Trophoblast cell (in vitro differentiated cells and primary cell): ENCODE measurements at places on chromosomes 7 and 10.

GRCh38 chr7:123711832-123712293, 36.9 kb downstream of the WASL start:
- DNase-seq = no peak
- no peaks in the 10 kb centered on the region for H3K27me3 ChIP-seq
- H3K4me3 ChIP-seq = no peak overlapping the region
- H3K4me1 ChIP-seq = no peaks in the 10 kb centered on the region
- peaks cover 5% of the 10 kb centered on the region for H3K36me3 ChIP-seq

DNA sequence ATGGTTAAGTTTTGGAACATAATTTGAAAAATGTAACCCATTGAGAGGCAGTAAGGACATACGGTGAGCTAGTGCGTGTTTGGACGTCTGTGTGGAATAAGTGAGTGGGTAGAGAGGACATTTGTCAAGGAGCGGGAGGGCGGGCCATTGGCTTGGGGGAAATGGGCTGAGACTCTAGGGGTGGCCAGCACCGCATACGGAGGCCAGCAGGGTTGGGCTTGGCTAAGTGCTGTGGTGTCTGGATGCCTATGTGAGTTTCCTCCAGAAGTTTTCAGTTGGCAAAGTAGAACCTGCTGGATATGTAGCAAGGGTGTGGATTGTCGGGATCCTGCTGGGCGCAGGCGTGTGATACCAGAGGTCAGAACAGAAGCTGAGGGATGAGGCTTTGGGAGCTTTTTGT, 103.0 kb downstream of the TCF7L2 start:
- peaks cover 37% of the 10 kb centered on the region for H3K4me1 ChIP-seq
- no peaks in the 10 kb centered on the region for H3K36me3 ChIP-seq
- peak overlapping the region; percentile 75 for H3K27ac ChIP-seq
- no peak overlapping the region for H3K4me3 ChIP-seq

DNA sequence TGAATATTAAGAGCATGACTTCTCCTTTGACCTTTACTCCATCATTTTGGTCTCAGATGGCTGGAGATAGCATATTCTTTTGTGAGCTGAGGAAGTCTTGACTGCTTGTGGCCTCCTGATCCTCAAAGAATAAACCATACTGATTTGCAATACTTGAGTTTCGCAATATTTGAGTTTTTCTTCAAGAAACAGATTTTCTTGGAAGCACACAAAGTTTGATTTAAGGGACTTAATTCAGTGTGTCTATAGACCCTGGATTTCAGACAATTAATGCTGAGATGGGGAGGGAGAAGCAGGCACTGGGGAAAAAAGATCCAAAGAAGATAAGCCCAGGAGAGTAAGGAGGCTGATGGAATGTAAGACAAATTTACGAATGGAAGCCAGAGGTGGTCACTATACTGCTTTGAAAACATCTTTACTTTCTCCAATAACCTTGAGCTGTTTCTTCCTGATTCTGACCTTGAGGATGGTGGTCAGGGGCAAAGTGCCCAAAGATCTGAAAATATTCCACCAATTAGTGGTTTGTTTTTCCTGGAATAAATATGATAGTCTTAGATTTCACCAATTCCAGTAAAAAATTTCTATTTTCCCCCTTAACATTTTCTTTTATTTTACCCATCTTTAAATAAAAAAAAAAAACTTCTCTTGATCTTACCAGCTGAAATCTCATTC, 7.5 kb downstream of the EPDR1 start:
- H3K4me3 ChIP-seq = no peak overlapping the region
- H3K36me3 ChIP-seq = no peaks in the 10 kb centered on the region
- H3K27me3 ChIP-seq = no peaks in the 10 kb centered on the region
- no peak for DNase-seq
- no peaks in the 10 kb centered on the region for H3K4me1 ChIP-seq

DNA sequence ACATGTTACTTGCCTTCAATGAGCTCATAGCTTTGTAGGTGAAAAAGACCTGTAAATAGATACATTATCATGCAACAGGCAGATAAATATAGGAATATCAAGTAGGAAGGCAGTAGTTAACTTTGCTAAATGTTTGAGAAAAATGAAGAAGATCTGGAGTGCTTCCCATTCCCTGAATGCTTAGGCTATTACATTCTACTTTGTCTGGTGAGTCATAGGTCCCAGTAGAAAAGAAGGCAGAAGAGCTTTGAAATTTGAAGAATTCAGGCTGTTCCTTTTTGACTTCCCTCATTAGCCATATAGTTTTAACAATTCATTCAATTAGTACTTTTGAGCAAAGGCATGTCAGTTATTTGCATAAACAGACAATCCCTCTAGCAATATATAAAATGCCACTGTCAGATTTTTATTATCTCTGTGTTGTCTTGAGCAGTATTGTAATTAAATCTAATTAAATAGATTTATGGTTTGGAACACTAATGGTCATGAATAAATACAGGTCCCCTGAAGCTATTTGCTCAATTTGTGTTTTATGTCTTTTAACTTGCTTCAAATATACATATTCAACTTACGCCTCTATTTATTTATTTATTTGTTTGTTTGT, 875.0 kb downstream of the REEP3 start:
- H3K4me3 ChIP-seq = no peak overlapping the region
- peaks cover 2% of the 10 kb centered on the region for H3K4me1 ChIP-seq
- H3K27ac ChIP-seq = peak overlapping the region; percentile 72
- peak; percentile 64 for DNase-seq
- H3K27me3 ChIP-seq = no peaks in the 10 kb centered on the region
- H3K36me3 ChIP-seq = no peaks in the 10 kb centered on the region

- no peaks in the 10 kb centered on the region for H3K4me1 ChIP-seq
- H3K27me3 ChIP-seq = no peaks in the 10 kb centered on the region
- DNase-seq = no peak
- no peak overlapping the region for H3K4me3 ChIP-seq
- peaks cover 3% of the 10 kb centered on the region for H3K36me3 ChIP-seq
Measured at GRCh38 chr7:29005829-29006228, 47.7 kb upstream of the TRIL start.

DNA sequence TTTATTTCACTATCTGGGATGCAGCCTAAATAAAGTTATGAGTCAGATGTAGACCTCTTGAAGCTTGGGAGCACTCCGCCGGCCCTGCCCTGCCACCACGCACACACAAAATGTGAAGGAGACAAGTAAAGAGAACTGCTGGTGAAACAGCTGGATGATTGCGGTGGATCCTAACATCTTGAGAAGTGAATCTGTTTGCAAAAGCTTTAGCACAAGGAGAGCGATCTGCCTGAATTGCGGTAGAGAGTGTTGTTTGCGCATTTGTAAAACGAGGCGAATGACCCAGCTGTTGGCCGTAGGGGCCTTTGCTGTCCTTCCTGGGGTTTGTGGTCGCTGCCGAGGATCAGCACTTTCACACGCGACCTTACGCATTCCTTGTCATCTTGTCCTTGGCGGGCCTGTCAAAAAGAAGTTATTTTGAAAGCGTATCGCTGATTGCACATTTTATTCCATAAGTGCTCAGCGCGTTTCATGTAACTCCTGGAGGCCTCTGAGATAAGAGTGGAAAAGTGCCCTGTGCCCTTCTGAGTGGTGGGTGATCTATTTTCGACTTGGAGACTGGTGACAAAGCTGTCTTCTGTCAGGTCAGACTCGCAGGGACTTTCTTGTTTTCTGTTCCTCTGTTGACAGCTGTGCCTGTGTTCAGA, 40.8 kb downstream of the RBM20 start:
- no peaks in the 10 kb centered on the region for H3K4me1 ChIP-seq
- H3K36me3 ChIP-seq = no peaks in the 10 kb centered on the region
- no peak overlapping the region for H3K27ac ChIP-seq
- no peaks in the 10 kb centered on the region for H3K27me3 ChIP-seq

- H3K27ac ChIP-seq = no peak overlapping the region
- no peak for DNase-seq
- H3K27me3 ChIP-seq = no peaks in the 10 kb centered on the region
- H3K4me1 ChIP-seq = no peaks in the 10 kb centered on the region
- no peaks in the 10 kb centered on the region for H3K36me3 ChIP-seq
- no peak overlapping the region for H3K4me3 ChIP-seq
Measured at GRCh38 chr7:158028290-158028941, 559.2 kb downstream of the PTPRN2 start.

- peaks cover 29% of the 10 kb centered on the region for H3K4me1 ChIP-seq
- no peak within 1 kb of the TSS for H3K4me3 ChIP-seq
- no peak for DNase-seq
- no peak within 1 kb of the TSS for H3K27ac ChIP-seq
- H3K36me3 ChIP-seq = no peaks in the 10 kb centered on the region
Measured at GRCh38 chr10:44911081-44911540, at the start of gene TMEM72. Gene TMEM72 (plus strand): TSS chr10:44911337. CDS start chr10:44911513, 176 bp downstream.

DNA sequence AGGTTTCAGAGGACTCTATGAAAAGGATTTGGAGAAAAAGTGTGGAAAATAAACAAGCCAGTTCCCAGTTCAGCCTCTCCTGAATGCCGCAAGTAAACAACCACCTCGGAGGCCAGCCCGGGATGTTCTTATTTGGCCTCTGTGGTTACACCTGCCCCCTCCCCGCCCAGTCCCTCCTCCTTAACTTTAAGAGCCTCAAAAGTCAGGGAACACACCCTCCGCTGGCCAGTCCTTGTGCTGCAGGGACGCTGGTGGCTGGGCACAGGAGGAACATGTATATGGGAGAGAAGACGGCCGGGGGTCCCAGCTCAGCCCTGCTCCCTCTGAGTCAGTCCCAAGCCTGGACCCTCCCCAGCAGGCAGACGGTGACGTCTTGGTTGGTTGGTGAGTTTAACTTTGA, 6.1 kb downstream of the CHST3 start:
- H3K27me3 ChIP-seq = no peaks in the 10 kb centered on the region
- no peak overlapping the region for H3K4me3 ChIP-seq
- DNase-seq = no peak
- H3K36me3 ChIP-seq = peaks cover 9% of the 10 kb centered on the region
- peaks cover 41% of the 10 kb centered on the region for H3K4me1 ChIP-seq

GRCh38 chr10:118926441-118926840, 103.1 kb upstream of the NANOS1 start:
- no peaks in the 10 kb centered on the region for H3K27me3 ChIP-seq
- no peaks in the 10 kb centered on the region for H3K4me1 ChIP-seq
- H3K4me3 ChIP-seq = no peak overlapping the region
- no peak overlapping the region for H3K27ac ChIP-seq
- DNase-seq = peak; percentile 29

DNA sequence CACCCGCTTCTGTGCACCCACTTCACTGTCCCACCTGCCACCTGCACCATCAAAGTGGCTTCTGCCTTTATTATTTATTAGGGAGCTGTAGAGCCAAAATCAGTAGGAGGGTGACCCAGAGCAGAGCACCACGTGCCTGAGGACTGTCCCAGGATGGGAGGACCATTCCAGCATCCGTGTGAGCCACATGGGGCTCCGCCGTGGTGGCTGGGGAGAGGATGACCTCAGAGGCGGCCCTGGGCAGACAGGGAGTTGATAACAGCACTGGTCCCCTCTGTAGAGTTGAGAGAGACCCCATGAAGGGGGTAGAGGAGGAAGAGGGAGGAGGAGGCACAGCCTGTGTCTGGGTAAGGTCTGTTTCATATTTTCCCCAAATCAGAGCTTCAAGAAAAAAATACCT, 8.7 kb upstream of the DPYSL4 start:
- no peak overlapping the region for H3K4me3 ChIP-seq
- no peaks in the 10 kb centered on the region for H3K4me1 ChIP-seq
- no peaks in the 10 kb centered on the region for H3K36me3 ChIP-seq
- no peak overlapping the region for H3K27ac ChIP-seq
- no peak for DNase-seq

- no peaks in the 10 kb centered on the region for H3K27me3 ChIP-seq
- peaks cover 2% of the 10 kb centered on the region for H3K36me3 ChIP-seq
- H3K4me1 ChIP-seq = no peaks in the 10 kb centered on the region
- no peak overlapping the region for H3K27ac ChIP-seq
- H3K4me3 ChIP-seq = no peak overlapping the region
- DNase-seq = no peak
Measured at GRCh38 chr7:23164846-23165245, 17.0 kb upstream of the NUP42 start.

DNA sequence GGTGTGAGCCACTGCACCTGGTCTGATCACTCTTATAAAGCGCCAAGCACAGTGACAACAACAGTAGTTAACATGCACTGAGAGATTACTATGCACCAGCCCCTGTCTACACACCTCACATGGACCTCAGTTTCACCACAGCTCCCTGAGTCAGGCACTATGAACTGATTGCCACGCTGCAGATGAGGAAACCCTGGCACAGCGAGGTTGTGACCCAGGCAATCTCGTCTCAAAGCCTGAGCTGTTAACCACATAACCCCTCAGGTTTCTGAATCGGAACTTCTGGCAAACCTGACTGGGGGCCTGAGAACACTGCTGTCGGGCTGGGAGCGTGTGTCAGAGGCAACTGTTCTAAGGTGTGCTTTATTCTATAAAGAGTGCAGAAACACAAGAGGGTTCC, 150.8 kb downstream of the RNF216 start:
- no peak overlapping the region for H3K4me3 ChIP-seq
- H3K4me1 ChIP-seq = peaks cover 27% of the 10 kb centered on the region
- no peak for DNase-seq
- peaks cover 6% of the 10 kb centered on the region for H3K36me3 ChIP-seq

- H3K4me1 ChIP-seq = peaks cover 21% of the 10 kb centered on the region
- no peak for DNase-seq
- H3K36me3 ChIP-seq = no peaks in the 10 kb centered on the region
- no peak overlapping the region for H3K4me3 ChIP-seq
Measured at GRCh38 chr7:29190349-29191045, 4.1 kb upstream of the CHN2 start.

DNA sequence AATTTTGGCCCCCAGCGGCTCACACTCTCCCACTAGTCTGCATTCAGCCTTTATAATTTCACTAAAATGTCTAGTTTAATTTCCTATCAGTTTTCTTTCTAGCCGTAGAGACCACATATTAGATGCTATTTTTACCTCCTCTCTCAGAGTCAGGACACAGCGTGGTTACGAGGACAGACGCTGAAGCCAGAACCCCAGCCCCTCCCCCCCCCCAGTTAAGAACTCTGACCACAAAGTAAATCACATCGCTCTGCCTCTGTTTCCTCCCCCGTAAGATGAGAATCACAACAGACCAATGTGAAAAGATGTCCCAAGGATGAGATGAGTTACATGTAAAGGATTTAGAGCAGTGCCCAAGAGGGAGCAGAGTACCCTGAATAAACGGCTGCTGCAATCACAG, 11.1 kb upstream of the TARP start:
- H3K4me3 ChIP-seq = no peak overlapping the region
- H3K4me1 ChIP-seq = no peaks in the 10 kb centered on the region
- no peaks in the 10 kb centered on the region for H3K36me3 ChIP-seq

DNA sequence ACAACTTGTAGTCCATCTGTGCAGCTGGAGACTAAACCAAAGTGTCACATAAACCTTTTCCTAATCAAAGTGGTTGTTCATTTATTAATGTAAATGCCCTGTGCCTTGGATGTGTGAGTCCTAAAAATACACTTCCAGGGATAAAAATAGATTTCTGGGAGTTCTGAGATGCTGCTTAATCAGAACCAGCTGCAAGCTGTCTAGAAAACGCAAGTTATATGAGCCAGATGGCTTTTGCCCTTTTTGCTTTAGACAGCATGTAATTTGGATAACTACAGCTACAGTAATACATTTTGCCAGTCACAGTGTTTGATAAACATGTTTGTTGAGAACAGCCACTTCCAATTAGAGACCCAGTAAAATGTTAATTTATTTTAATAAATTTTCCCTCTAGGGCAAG, 185.1 kb upstream of the PRPS1L1 start:
- no peaks in the 10 kb centered on the region for H3K36me3 ChIP-seq
- H3K27me3 ChIP-seq = no peaks in the 10 kb centered on the region
- no peak overlapping the region for H3K27ac ChIP-seq
- DNase-seq = no peak
